ENCODE measurements at places on chromosomes 2 and 18. TPM values are rescaled to one million over a fixed set of nuclear protein-coding genes. Genes with fewer than 3 reads are reported as not detected.

The DSG1 gene
- total RNA-seq = not detected

The REG3G gene
- not detected for total RNA-seq

The MREG gene
- total RNA-seq = 3.6 TPM

DNA sequence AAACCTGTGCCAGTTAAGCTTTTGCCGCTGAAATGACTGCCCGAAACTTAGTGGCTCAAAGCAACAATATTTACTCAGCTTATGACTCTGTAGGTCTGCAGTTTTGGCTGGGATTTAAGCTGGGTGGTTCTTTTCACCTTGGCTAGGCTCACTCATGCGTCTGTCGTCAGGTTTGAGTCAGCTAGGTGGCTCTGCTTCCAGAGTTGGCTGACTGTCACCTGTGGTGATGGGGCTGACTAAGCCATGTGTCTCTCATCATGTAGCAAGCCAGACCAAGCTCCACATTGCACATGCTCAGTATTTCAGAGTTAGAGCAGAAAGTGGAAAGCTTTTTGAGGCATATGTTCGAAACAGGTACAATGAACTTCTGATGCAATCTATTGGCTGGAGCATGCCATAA, 354.8 kb downstream of the MEIS1 start:
- DNase-seq = no peak

The AOX1 gene
- total RNA-seq = not detected

DNA sequence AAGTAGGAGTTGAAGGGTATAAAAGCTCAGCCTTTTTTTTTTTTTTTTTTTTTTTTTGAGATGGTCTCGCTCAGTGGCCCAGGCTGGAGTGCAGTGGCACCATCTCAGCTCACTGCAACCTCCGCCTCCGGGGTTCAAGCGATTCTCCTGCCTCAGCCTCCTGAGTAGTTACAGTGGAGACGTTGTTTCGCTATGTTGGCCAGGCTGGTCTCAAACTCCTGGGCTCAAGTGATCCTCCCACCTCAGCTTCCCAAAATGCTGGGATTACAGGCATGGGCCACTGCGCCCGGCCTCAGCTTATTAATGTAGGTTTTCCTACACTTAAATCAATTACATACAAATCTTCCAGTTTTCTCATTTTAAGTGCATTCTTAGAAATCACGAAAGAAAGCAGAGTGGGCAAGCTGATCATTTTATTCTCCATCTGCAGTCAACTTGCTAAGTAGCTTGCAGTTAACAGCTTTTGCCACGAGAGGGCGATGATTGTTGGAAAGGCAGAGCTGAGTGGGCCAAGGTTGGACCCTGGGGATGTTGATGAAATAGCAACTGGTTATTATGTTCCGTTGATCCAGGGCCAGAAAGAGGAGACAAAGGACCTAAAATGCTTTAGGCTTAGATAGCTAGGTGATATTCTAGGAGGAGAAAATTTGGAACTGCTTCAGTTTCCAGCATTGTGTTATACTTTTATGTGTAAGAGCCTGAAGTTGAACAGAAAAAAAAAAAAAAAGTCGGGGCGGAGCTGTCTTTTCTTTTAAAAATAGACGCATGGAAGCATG, 234.4 kb upstream of the EPAS1 start:
- DNase-seq = peak; percentile 54

DNA sequence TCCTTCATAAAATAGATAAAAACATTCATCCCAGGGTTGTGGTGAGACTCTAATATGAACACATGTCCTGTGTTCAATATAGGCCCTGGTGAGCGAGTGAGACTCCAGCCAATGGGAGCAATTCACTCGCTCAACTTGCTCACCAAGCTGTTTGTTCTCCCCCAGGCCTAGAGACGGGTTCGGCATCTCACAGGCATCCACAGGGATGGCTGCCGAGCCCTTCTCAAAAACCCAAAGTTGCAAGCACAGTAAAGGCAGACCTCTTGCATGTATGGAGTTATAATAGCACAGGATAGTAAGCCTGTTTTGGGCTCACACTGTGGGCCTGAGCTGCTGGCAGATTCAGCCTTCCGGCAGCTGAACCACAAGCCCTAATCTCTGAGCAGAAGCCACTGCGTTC, 15.7 kb downstream of the PARD6G start:
- DNase-seq = no peak

- DNase-seq = no peak
These were observed 84.4 kb upstream of the ZCCHC2 start for GRCh38 chr18:62438402-62438801.

GRCh38 chr2:234211797-234212196, 161.3 kb downstream of the SPP2 start:
- DNase-seq = no peak

DNA sequence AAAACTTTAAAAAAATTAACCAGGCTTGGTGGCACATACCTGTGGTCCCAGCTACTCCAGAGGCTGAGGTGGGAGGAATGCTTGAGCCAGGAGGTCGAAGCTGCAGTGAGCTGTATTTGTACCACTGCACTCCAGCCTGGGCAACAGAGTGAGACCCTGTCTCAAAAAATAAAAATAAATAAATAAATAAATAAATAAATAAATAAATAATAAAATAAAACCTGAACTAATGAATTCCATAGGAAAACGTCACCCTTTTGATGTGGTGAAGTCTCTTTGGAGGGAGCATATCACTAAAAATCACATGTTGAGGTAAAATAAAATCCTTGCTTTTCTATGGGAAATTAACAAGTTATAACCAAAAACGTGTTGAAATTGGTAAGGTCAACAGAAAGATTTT, 29.6 kb upstream of the ITGAV start:
- no peak for DNase-seq

The OXER1 gene
- total RNA-seq = 0.30 TPM

- no peak for DNase-seq
These were observed 72.5 kb downstream of the RTTN start for GRCh38 chr18:70132999-70133398.

DNA sequence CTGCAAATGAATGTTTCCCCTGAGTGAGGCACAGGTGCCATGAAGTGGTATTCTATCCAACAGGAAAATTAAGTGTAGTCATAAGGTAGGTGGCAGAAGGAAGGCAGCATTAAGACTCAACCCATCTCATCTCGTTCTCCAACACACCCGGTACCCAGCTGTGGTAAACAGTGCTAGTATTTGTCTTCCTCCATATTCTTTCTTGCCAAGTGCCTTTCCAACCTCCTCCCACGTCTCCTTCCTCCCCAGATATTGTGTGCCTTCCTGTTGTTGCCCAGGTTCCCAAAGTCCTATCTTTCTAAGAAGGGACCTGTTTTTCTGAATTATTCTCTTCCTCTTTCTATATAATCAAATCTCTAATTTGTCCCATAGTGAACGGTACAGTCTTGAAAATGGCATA, 83.5 kb downstream of the CRIM1 start:
- no peak for DNase-seq

The INO80B gene
- 47.9 TPM for total RNA-seq

The POMC gene
- 3.2 TPM for total RNA-seq

GRCh38 chr2:190718652-190719526, 70.0 kb downstream of the NAB1 start:
- DNase-seq = no peak

The CD302 gene
- 0.54 TPM for total RNA-seq

- no peak for DNase-seq
These were observed 95.9 kb downstream of the NCOA1 start for GRCh38 chr2:24586955-24587354.

DNA sequence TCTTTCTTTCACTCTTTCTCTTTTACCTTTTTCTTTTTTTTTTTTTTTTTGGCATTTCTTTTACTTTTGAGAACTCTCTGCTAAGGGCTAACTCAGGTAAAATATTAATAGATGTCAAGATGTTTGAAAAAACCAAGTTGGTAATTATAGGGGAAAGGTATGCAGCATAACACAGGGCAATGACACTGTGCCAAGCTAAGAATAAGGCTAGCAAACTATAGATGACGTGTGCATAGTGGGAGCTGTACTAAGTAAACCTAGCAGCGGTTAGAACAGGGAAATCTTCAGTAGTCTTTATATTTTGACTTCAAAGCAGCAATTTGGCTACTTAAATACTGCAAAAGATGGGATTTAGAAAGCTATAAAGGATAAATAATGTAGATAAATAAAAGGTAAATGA, 415.4 kb upstream of the RGPD4 start:
- DNase-seq = no peak

DNA sequence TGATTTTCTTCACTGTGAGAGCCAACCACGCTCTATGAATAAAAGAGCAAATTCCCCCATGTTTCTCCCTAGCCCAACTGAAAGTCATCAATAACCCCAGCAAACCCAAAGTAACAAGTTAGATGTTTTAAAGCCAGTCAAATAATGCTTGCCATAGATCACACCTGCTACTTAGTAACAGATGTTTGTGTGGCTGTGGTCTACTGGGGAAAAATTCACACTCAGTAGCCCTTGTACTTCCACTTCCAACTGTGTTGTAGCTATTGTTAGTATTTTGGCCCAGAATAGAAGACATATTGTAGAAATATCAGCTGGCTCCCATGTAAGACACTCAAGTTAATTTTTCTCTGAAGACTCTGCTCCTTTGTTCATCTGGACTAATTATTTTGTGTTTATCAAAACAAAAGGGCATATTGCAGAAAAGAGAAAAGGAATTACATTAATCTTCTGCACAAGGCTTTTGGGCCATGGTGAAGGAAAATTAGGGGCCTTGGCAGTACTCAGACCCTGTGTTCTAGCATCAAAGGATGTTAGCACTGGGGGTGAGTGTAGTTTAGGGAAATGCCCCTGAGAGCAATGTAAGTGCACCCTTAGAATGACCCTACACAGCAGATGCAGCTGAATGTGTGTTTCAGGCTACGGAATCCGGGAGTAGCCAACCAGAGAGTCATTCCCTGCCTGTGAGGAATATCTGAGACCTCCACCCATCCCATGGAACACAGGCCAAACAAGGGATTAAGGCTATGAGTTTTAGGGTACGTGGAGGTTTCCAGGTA, 521.9 kb downstream of the EPHA4 start:
- DNase-seq = no peak

DNA sequence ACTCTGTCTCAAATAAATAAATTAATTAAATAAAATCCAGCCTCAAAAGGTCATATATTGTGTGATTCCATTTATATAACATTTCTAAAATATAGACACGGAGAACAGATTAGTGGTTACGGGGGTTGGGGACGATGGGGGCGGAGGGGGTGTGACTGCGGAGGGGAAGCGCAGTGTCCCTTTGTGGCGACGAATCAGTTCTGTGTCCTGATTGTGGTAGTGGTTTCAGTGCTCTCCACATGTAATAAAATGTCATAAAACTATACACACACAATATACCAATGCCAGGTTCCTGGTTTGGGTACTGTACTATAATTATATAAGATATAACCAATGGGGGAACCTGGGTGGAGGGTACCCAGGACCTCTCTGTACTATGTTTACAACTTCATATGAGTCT, 186.4 kb downstream of the ANAPC1 start:
- DNase-seq = no peak

- DNase-seq = no peak
These were observed 63.6 kb downstream of the COX7A2L start for GRCh38 chr2:42297322-42297936.

The RBM45 gene
- 6.4 TPM for total RNA-seq

The SERPINB10 gene
- not detected for total RNA-seq

DNA sequence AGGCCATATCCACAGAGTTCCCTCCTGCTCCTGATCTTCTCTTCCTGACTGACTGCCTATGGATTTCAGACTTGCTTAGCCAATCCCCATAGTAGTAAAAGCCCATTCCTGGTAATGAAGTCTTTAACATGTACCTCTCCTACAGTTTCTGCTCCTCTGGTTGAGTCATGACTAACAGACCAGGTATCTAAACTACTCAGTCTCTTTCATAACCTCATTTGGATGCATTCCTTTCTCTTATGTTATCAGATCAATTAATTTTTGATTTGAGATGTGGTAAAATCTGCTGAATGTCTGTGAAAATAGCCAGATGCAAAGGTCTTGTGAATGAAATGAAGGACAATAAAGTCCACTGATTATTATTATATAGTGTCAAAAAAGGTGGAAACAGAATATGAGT, 198.0 kb downstream of the NBAS start:
- no peak for DNase-seq

DNA sequence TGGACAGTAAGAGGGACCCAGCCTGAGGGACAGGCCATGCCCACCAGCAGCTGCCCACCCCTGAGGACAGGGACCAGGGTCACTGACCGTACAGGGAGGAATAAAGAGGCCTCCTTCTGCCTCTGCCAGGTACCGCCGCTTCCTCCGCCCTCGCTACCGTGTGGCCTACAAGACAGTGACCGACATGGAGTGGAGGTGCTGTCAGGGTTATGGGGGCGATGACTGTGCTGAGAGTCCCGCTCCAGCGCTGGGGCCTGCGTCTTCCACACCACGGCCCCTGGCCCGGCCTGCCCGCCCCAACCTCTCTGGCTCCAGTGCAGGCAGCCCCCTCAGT, 2.2 kb downstream of the EMILIN1 start:
- DNase-seq = no peak

The L3MBTL4 gene
- total RNA-seq = 0.19 TPM

DNA sequence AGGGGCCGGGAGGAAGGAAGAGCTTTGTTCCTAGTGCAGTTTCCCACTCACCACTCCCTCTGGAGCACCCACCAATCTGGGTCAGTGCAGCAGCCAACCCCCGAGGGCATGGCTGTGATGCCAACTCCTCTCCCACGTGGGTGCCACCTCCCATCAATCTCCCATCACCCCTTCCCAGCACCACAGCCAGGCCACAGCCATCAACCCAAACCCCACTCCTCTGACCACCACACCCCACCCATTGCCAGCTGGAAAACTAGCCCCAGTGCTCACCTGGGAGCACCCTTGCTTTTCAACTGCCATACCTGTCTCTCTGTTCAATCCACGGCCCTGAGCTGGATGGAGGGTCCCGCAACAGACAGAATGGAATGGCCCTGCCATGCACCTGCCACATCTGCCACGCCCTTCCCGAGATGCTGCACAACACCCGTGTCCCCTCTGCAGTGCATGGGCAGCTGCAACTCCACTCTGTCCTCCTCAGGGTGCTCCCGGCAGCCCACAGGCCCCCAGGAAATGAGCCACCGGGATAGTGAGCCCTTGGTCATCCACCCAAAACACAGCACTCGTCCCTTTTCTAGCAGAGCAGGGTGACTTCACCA, 112.4 kb upstream of the ID2 start:
- no peak for DNase-seq

DNA sequence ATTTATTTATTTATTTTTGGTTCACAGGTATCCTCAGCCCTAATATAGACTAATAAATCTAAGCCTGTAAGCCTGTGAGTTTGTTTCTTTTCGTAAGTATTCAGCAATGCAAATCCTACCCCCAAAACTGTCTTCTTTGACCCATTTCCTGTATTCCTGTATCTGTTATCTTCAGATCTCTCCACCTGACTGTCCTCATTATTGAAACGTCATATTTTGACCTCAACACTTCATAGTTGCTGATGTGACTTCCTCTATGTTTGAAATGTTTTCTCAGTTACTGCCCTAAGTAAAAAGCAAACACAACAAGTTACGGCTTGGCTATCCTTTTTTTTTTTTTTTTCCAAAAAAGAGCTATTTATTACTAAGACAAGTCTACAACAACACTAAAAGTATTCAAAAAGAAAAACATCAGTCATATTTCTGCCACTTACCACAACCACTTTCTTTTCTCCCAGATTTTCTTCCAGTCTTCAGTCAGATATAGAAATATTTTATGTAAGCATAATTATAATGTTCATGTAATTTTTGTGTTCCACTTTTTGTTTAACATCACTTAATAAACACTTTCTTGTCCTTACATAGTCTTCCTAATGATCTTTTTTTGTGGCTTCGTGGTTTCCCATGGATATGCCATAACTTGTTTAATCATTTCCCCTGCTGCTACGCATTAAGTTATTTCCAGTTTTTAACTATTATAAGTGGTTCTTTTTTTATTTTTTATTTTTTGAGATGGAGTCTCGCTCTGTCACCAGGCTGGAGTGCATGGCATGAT, 45.0 kb upstream of the EML4 start:
- peak; percentile 91 for DNase-seq
